ENCODE measurements at places on chromosomes 11 and 22.

DNA sequence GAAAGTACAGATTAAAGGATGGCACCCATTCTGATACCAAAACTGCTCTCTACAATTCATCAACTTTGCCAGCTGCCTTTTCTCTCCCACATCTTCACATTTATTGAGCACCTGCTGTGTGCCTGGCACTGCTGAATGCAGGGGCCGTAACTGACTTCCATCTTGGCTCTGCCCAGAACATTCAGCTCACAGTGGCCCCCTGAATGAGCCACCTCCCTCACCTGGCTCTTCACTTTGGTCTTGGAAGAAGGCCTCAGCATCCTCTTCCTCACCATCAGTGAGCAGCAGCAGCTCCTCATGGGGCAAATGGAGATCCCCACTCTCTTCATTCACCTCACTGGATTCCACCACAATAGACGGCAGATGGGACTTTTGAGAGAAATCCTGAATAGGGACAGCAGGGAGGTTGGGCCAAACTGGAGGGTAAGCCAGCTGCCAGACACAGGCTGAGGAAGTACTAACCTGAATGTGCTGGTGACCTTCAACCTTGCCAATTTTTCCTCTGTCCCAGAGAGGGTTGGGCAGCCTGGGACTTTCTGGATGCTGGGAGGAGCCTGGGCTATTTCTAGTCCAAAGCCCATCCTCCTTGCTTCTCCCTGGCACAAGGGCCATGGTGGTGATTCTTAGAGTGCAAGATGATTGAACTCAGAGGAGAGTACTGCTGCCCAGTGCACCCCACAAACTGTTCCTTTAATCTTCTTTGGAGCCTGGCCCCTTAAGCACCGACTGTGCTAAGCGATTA is 1.9 kb upstream of the UQCC3 start:
- no peak for DNase-seq

DNA sequence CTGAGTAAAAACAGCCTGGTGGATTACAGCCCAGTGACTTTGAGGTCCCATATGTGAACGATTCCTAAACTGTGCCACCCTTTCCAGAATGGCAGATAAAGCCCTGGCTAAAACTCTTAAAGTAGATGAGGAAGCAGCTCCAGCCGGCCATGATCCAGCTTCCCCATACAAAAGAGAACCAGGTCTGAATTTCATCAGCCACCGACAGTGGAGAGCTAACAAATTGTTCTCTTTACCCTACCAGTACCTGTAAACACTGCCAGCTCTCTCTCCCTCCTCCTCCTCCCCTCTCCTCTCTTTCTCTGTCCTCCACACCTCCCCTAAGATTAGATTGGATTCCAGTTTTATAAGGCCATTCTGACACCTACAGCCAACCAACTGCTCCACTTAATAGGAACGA is 176.9 kb downstream of the DSCAML1 start:
- no peak for DNase-seq

DNA sequence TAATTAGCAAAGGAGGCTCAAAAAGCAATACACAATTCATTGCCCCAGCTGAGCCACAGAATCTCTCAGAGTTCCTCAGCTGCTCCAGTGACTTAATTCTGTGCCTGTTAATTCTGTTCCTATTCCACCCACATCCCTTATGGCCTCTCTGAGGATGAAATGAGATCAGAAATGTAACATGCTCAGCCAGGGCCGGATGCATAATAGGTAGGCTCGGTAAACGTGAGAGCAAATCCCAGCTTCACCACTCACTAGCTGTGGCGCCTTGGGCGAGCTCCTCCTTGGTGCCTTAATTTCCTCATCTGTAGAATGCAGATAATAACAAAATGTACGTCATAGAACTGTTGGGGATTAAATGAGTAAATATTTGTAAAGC is 42.8 kb upstream of the DKK3 start:
- no peak for DNase-seq

DNA sequence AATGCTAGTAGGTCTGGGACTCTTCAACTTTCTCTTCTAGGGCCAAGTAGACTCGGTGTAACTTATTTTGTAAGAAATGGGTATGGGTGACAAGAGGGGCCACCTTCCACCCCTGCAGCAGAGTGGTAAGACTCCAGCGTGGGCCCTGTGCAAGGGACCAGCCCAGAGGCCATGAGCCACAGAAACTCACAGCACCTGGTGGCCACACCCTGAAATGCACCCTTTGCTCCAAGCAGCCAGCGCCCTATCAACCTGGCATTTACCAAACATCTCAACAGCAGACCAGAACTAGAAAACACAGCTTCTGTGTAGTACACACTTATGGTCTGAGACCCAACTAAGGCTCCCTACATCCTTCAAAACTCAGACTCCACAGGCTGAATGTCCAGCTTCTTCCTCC is 5.7 kb downstream of the CDCA5 start:
- DNase-seq, result peak; percentile 44

DNA sequence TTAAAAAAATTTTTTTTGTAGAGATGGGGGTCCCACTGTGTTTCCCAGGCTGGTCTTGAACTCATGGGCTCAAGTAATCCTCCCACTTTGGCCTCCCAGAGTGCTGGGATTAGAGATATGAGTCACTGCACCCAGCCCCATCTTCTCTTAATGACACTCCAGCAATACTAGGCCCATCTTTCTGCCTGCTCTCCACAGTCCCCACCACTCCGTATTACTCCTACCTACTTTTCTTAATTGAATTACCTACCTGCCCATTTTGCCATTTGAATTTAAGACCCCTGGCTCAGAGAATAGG is 2.0 kb upstream of the STIM1 start:
- DNase-seq, result no peak

DNA sequence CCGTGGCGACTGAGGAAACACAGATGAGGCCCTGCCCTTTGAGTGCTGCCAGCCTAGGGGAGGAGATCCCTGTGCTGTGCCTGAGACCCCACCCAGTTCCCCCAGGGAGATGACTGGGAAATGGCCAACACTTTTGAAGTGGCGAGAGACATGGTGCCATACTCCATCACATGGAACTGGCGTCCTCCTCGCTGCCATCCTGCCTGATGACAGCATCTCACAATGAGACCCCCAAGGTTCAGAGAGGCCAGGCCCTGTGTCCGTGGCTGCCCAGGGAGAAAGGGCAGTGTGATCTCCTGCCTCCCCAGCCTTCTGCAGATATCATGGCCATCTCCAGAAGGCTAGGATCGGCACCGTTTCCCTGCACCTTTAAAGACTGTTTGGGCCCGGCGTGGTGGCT is 31.1 kb downstream of the FAM83F start:
- no peak for DNase-seq

- DNase-seq, result no peak
Observed at GRCh38 chr11:9179141-9179540, 86.0 kb downstream of the DENND5A start.

GRCh38 chr11:114348200-114349191 is 51.8 kb downstream of the C11orf71 start:
- no peak for DNase-seq

DNA sequence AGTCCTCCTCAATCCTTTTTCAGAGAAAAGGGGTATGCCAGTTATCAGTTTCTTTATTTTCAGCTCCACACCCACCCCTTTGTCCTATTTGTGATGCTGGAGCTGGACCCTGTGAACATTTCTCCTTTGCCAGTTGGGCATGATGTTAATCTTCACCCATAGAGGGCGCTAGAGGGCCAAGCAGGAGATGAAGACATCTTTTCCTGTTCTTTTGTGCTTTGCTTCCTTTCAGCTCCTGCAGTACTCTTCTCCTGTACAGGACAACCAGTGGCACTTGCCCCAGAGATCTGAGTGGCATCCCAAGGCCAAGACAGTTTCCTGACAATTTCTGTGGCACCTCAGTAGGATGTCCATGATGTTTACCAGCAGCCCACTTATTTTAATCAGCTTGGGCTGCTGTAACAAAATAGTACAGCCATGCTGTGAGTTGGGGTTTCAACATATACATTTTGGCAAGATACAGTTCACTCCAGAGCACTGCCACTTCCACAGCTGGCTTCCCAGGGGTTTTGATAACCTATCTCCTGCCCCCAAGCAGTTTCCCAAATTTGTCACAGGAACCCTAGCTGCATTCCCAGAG is 4.6 kb downstream of the SAA2 start:
- peak; percentile 14 for DNase-seq

GRCh38 chr11:78583889-78584288 is 9.2 kb upstream of the NARS2 start:
- DNase-seq, result no peak

DNA sequence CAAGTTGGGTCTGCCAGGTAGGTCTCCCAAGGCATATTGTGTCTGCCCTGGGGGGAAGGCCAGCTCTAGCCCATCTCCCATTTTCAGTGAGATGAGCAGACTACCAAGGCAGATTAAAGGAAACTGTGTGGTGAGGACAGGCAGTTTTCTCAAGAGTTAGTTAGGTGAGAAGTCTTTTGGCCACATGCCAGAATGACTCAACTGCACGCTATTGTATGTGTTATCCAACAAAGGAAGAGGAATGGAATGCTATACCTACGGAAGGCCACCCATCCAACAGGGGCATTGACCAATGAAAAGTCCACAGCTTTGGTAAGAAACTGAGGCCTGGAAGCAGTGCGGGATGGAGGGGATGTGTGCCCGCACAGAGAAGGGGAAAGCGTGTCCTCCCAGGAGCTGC is 941.7 kb downstream of the NTM start:
- DNase-seq, result no peak

GRCh38 chr11:58900479-58901420 is 38.5 kb upstream of the GLYATL1 start:
- no peak for DNase-seq

DNA sequence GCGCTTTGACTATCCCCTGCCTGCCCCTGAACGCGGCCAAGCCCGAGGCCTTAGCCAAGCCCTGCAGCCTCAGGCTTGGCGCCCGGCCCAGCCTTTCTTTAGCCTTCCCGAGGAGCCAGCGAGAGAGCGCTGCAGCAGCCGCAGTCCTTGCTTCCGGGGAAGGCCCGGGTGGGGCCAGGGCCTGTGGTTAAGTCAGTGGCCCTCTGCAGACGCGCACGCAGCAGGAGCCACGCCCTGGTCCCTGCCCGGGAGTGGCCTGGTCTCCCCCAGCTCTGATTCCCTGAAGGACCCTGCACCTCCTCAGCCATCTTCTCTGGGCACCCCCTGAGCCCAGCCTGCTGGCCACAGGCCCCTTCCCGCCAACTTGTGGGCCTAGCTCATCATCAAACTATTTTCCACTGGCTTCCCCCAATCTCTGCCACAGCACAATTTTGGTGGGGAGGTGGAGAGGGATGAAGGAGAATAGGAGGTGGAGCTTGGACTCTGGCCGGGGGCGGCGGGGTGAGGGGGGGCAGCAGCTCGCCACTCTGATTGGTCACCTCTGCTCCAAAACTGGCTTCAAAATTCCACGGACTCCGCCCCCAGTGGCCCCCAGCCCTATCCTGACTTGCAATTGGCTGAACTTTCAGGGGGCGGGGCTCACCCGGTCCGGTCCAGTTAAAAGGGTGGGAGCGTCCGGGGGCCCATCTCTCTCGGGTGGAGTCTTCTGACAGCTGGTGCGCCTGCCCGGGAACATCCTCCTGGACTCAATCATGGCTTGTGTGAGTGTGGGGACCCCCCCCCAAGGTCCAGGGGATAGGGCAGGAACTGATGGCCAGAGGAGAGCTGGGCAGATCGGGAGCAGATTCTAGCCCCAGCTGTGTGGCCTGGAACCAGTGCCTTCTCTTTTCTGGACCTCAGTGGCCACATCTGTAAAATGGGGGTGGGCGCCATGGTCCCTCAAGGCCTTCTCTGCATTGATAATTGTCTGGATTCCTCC is at the start of gene LGALS1:
TSS of gene LGALS1 (plus strand) at position 686 of the 979 bp plus-strand sequence. CDS start at position 753, 67 bp downstream.
- DNase-seq, result no peak

- no peak for DNase-seq
Observed at GRCh38 chr22:24156141-24156912, 25.0 kb upstream of the SUSD2 start.

GRCh38 chr11:120298461-120298860 is 26.6 kb upstream of the TLCD5 start:
- DNase-seq, result no peak

DNA sequence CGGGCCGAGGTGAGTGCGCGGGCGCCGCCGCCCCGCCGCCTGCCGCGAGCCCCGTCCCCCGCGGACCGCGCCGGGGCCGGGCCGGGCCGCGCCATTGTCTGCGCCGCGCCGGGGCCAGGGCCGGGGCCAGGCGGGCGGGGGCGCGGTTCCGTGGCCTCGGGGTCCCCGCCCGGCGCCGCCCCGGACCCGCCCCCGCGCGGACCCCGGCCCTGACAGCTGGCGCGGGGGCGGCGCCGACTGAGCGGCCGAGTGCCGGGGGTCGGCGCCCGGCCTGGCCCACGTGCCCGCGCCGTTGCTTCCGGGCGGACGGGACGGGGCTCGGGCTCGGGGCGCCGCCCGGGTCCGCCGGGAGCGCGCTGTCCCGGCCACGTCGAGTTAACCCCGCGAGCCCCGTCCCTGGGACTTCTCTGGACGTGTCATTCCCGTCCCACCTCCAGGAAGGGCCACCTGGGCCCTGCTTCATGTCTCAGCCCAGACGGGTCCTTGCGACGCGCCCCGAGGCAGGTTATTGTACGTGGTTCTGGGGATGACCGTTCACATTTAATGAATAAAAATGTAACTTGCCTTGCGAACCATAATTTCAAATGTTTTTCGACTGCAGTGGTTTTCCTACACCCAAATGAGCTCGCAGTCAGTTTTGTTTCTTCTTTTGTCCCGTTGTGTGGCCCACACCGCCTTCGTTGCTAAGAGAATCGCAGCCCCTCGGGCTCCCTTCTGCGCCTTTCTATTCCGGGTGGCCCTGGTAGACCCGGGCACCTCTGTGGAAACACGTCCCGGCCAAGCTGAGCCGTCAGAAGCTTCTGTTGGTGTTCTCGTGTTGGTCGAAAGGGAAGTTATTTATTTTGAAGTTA is 562 bp downstream of the ZBED4 start:
- DNase-seq, result no peak

DNA sequence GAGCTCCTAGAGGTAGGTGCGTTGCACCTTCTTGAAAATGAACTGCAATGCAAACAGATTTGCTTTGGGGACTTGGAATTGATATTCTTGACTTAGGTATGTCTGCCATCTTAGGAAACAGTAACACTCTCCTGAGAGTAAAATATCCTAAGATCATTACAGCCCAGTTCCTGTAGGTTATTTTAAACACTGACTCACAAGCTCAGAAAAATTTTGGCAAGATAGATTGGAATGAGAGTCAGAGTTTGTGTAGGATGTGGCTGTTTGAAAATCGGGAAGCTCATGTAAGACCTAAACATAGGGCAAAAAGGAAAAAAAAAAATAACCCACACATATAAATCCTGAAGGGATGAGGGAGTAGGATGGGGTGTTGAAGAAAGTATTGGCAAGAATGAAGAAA is 377.0 kb upstream of the LRRC4C start:
- DNase-seq, result no peak

All from stimulated activated CD4-positive, alpha-beta T cell treated with anti-CD3 and anti-CD28 coated beads, Interleukin-1b, Interleukin-23, amount 100 ng/mL, for 1 hour (primary cell).